Immature natural killer cell (primary cell): ENCODE measurements at places on chromosomes 2 and 18. TPM values are rescaled to one million over a fixed set of nuclear protein-coding genes. Genes with fewer than 3 reads are reported as not detected.

GRCh38 chr2:88950010-88950409, 258.5 kb downstream of the RPIA start:
- DNase-seq: no peak

GRCh38 chr2:119286661-119287060, 63.0 kb downstream of the STEAP3 start:
- DNase-seq: no peak

- DNase-seq: no peak
Observed at GRCh38 chr2:175449616-175450015, 268.1 kb upstream of the ATP5MC3 start.

DNA sequence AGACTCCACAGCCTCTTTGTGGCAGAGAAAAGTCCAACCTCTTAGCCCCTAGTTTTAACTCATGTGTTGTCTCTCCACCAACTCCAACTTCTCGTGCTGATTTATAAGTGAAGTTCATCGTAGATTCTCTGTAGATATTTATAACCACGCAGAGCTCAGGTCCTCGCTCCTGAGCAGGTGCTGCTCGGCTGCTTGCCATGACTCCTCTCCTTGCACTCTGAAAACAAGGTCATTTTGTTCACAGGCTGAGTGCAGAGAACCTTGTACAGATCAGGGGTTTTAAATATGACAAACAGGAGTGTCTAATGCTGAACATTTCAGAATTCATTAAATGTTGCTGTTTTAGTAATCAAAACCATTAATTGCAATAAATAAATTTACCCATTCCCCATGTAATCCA, 330.8 kb upstream of the GYPC start:
- DNase-seq: no peak

DNA sequence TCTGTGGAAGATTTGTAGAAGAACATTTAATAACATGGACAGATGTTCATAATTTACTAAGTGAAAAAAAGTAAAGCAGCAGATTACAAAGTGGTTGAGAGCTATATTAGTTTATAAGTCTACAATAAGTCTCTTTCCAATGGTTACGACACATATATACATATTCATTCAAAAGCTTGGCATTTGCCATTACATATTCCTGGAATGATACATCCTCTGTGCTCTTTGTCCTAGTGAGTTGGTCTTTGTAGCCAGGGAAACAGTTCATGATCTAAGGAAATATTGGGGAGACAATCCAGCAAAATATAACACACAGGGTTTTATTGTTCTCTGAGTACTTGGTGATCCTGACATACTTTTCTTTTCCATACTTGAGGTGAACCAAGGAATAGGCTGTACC, 32.5 kb upstream of the SOS1 start:
- no peak for DNase-seq

GRCh38 chr18:54296062-54296461, 26.7 kb downstream of the POLI start:
- DNase-seq: no peak

- DNase-seq: no peak
Observed at GRCh38 chr2:25050128-25050527, 8.3 kb downstream of the EFR3B start.

DNA sequence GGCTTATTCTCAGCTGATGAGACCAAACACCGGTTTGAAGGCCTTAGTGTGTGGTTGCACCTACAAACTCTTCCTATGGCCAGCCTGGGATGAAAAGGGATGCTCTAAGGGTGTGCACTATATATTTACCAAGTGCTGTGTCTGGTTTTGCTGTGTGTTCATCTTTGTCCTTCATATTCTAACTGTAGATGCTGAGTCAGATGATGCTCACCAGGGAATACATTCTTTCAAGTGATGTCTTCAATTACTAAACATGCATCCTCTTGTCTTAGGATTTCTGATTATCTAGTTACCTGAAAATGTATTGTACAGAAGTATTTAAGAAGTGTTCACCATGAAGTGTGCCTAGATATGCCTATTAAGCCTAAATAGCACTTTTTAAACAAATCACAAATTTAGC, 1111.6 kb upstream of the ZEB2 start:
- no peak for DNase-seq

DNA sequence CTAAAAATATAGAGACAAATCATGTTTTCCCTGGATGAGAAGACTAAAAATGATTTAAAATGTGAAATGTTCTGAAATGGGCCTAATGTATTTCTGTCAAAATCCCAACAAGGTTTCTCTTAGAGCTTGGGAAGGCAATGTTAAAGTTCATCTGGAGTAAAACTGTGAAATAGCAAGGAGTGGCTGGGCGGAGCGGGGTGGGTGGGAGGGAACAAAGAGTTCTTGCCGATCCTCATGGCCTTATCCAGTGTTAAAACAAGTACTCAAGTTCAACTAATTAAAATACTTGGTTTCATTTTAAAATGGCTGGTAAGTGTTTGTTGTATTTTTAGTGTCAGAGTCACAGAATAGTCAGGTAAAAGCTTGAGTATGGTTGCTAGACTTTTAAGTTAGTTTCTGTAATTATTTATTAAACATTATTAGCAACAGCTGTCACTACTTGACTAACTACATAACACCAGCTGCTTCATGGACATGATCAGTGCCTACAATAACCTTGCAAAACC, 87.3 kb downstream of the RTN4 start:
- no peak for DNase-seq

GRCh38 chr2:152651834-152652233, 65.4 kb downstream of the PRPF40A start:
- no peak for DNase-seq

GRCh38 chr18:62537946-62538345, 15.1 kb downstream of the ZCCHC2 start:
- DNase-seq: no peak

DNA sequence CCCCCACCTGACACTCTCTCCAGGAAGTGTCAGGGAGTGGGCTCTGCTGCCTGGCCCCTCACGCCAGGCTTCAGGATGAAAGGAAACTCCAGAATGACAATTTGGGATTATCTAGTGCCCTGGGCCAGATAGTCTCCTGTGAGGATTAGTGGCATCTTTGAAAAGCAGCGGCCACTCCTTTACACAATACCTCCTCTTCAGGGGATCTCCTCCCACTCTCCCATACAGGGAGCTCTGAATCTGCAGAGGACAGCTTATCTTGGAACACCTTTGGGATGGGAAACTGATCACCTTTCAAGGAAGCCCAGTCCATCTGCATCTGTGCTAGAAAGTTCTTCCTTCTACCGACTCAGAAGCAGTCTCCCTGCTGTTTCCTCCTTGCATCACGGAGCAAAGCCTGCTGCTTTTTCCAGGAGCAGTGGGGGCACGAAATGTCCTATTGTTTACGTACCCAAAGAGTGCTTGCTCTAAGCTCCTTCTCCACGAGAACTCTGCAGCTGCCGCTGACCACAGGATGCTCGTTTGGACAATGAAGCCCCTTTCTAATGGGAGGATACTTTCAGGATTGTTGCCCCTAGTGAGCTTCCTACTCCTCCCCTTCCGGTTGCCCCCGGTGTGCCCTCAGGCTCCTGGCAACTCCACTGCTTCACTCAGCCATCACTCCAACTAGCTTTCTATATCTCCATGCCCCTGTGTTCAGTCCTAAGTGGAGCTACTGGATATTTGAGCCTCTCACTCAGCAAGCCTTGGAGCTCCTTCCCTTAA, 31.5 kb downstream of the SIX3 start:
- DNase-seq: no peak

- DNase-seq: no peak
Observed at GRCh38 chr18:74440808-74441427, 16.2 kb downstream of the DIPK1C start.

GRCh38 chr18:58135183-58135641, 91.2 kb downstream of the NEDD4L start:
- peak; percentile 28 for DNase-seq

DNA sequence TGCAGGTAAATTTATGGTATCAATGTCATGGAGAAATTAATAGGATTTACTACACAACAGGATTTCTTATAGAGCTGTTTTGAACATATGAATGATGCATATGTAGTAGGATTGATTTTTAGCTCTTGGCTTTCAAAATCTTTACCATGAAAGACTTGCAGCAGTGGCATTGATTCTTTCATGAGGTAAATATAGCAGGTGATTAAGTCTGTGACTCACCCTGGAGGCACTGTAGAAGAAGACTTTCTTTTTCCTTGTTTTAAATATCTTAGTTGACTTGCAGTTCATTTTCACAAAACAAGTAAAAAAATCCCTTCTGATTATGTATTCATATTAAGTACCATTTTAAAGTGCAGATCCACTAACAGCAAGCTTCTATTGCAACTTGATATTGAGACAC, 463.0 kb downstream of the FBXO15 start:
- DNase-seq: no peak

DNA sequence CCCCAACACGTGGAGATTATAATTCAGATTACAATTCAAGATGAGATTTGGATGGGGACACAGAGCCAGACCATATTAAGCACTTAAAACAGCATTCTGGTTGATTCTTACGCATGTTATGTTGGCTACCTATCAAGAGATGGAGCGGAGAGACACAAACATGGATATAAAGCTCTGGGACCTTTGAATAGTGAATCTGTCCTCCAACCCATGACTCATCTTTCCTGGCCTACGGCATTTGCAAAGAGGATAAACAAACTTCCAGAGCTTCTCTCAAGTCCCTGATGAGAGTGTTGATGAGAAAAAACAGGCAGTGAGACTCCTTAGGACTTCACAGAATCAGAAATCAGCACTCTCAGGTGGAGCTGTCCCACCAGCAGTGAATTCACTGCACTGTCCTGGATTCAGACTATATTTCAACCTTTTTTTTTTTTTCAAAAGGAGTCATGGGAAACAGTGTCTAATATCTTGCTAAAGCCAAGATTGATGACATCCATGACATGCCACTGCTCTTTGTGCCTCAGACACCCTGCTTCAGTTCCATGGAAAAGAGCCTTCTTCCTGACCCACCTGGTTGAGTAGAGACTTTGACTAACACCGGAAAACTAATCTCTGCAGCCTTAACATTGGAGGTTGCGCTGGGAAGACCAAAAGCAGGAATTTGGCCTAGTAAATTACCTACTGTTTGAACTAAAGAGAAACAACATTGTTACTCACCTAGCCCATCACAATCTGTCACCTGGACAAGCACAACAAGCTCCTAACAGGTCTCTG, 62.1 kb upstream of the NPAS2 start:
- no peak for DNase-seq

DNA sequence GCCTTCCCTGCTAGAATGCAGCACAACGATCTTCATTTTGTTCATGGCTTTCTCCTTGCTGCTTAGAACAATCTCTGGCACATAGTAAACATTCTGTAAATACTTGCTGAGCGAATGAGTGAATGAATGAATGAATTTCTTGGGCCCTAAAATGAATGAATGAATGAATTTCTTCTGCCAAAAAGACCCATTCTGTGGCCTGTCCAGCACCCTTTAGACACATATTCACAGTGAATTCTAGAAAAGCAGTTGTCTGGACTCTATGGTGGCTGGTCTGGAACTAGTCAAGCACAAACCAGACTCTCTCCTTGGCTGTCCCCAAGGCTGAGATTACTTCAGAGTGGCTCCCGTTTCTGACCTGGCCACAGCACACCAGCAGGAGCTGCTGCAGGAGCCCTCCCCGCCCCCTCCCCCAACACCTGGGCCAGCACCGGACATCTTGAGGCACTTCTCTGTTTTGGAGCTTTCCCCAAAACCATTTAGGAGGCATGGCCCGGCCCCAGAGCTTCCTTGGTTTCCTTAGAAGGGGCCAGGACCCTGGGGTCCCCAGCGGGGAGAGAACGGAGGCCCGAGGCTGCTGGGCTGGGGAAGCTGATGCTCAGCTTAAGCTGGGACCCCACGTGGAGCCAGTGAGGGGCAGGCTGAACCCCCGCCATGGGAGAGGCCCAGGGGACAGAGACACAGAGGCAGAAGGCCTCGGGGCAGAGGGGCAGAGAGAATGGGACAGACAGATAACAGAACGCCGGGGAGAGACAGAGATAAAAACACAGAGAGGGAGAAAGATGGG, 159.0 kb downstream of the ZFP36L2 start:
- no peak for DNase-seq

- DNase-seq: no peak
Observed at GRCh38 chr2:75736276-75736675, 25.6 kb upstream of the GCFC2 start.

DNA sequence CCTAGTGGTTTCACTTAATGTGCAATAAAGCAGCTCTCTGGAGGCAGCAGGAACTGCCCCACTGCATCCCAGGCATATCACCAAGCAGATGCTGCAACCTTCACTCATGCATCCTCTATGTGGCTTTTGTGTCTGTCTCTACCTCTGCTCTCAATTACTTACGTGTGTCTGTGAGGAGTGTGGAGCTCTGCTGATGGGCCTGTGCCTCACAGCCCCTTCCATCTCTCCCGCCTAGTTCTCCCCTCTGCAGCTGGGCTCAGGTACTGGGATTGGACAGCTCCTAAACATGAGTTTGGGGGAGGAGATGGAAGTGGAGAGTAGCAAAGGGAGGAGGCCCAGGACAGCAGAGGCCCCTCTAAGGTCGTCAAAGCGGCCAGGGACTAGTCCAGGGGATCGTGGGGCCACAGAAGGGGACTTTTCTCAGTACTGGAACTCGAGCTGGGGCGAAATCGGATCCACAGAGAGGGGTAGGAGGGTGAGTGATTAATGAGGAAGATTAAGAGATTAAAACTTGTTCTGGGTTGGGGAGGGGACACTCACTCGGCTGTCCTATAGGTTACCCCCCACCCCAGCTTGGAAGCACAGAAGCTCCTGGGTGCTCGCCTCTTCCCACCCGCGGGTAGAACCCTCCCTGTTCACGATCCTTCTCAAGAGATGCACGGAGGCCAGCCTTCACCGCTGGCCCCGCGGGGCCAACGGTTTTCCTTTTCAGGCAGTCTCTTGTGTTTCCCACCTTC, 2.1 kb upstream of the LBX2 start:
- DNase-seq: no peak

DNA sequence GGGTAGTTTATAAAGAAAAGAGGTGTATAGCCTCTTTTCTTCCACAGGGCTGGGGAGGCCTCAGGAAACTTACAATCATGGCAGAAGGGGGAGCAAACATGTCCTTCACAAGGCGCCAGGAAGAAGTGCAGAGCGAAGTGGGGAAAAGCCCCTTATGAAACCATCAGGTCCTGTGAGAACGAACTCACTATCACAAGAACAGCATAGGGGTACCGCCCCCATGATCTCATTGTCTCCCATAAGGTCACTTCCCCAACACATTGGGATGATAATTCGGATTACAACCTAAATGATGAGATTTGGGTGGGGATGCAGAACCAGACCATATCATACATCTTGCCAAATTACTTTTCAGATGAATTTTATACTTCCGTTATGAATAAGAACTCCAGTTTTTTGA, 32.4 kb downstream of the RALB start:
- no peak for DNase-seq

- no peak for DNase-seq
Observed at GRCh38 chr2:105756435-105756834, 11.7 kb downstream of the NCK2 start.

- DNase-seq: no peak
Observed at GRCh38 chr2:70936165-70936978, 672 bp downstream of the ATP6V1B1 start.

SPATA3 gene
- polyA plus RNA-seq: not detected

SYT4 gene
- polyA plus RNA-seq: not detected

FTCDNL1 gene
- 1.1 TPM for polyA plus RNA-seq

ZNF385B gene
- polyA plus RNA-seq: not detected
